ENCODE measurements at places on chromosomes 3 and 15.

GRCh38 chr3:41323467-41324155 is 124.3 kb downstream of the CTNNB1 start:
- DNase-seq = no peak

DNA sequence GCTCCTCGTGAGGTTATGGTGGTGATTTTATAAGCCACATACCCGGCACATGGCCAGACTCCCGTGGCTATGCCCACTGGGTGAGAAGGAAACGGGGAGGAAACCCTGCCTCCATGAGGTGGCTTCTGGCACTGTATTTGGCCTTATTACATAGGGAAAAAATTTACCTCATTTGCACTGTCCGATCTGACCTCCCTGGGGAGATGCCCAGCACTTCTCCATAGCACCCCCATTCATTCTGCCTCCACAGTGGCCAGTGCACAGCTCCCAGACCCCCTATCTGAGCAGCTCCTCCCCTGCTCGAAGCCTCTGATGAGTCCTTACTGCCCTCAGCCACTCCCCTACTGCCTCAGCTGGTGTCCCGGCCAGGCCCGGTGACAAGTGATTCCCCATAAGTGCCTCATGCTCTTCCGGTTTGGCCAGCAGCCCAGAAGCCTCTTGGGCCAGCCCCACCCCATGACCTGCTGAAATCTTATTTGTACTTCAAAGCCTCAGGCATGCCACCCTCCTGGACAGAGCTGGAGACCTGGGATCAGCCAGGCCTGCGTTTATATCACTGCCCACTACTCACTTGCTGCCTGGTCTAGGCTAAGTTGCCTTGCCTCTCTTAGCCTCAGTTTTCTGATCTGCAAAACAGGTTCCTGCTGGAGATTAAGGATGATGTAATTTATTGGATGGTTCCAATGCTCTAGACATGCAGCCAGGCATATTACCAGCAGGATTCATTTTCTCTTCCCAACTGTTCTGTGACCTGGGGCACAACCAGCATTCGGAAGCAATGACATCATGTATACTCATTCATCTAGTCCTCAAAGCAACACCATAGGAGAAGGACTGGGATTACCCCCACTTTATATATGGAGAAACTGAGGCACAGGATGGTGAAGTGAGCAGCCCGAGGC is 30.6 kb upstream of the SLC6A6 start:
- DNase-seq = no peak

DNA sequence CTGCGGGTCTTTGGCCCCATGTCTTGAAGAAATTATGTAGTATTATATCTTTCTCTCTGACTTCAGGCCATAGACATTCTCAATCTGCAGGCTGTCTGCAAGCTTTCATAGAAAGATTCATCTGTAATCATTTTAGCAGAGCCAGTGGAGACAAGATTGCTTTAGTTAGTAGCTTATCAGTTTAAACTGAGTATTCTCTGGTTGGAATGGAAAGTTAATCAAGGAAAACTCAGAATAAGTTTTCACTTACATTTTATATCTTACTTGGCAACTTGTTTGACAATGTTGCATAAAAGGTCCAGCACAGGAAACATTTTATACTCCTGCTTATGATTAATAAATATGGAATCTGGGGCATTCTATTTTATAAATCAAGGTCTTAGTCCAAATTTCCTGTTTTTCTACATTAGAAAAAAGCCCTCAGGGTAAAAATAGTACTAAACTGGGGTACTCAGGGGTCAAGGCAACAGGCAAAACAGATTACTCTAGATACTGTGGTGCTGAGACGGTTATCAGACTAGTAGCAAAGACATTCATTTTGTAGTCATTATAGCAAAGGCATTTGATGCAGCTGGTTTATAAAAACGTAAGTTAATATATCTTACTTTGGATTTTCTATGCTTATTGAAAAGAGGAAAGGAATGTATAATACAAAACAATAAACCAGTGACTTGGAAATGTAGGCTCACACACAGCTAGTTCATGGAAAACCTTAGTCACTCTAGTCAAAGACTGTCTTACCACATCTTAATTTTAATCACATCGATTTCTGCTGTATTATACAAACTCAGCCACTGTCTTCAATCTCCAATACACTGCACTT is 45.2 kb upstream of the FILIP1L start:
- no peak for DNase-seq

DNA sequence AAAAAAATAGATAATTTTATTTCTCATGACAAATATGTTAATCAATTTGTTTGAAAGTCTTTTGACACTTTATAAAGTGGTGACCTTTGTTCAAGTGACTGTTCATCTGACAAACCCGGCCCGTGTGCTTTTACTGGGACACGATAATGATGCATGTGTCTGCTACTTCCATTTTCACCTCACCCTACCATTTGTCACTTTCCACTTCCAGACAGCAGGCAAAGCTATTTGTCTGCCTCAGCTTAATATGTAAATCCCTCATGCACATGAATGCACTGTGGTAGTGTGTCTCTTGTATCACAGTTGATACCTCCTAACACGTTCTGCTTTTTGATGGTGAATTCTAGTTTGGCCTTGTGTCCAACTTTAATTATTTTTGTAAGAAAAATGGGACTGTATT is 204.3 kb downstream of the BBX start:
- no peak for DNase-seq

DNA sequence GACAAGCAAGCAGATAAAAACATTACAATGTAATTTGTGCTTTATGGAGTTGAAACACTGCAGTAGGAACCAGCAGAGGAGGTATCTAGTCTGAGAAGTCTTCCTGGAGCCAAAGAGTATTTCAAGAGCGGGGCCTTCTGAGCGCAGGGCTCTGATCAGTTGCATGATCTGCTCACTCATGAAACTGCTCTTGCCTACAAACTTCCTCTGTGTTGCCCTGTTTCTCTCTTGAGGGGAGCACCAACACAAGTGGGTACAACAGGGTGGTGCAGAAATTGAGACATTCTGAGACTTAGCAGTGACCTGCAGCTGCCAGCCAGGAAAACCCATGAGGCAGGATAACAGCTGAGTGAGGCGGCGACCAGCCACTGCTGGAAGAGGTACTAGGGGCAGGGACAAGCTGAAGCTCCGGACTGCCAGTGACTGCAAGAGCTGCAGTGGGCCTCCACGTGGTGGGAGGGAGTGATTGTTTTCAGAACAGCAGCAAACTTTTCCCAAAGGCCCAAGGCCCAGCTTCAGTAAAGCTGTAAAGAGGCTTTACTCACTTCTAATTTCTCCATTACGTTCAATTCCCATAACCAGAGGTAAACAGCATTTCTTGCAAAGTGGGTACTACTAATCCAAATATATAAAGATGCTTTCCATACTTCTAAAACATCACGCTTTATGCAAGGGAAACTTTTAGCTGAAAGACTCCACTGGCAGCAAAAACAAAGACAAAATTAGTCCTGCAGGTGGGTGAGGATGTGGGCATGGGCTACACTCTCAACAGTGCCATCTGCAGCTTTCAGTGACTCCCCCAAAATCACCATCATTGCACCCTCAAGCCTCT is 69.0 kb upstream of the LPP start:
- no peak for DNase-seq

DNA sequence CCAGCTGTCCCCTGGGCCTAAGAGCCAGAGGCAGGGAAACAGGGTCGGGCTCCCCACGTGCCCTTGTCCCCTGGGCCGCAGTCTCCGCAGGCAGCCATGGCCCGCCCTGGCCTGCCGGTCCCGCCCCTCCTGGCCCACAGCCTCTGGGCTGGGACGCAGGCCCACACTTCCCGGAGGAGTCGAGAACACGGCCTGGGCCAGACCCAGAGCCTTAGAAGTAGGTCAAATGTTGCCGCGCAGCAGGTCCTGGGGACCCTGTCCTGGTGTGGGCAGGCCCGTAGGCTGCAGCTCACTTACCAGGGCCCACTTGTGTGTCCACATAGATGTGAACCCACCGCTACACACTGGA is 4.3 kb upstream of the MYL3 start:
- peak; percentile 41 for DNase-seq
